Stimulated activated CD8-positive, alpha-beta memory T cell treated with anti-CD3 and anti-CD28 coated beads, Interleukin-7, amount 100 ng/mL, for 1 hour (primary cell): ENCODE measurements at places on chromosomes 2 and 18.

GRCh38 chr2:175436076-175436475 is 254.6 kb upstream of the ATP5MC3 start:
- DNase-seq = no peak

GRCh38 chr18:11672846-11673454 is 16.1 kb upstream of the GNAL start:
- DNase-seq = no peak

DNA sequence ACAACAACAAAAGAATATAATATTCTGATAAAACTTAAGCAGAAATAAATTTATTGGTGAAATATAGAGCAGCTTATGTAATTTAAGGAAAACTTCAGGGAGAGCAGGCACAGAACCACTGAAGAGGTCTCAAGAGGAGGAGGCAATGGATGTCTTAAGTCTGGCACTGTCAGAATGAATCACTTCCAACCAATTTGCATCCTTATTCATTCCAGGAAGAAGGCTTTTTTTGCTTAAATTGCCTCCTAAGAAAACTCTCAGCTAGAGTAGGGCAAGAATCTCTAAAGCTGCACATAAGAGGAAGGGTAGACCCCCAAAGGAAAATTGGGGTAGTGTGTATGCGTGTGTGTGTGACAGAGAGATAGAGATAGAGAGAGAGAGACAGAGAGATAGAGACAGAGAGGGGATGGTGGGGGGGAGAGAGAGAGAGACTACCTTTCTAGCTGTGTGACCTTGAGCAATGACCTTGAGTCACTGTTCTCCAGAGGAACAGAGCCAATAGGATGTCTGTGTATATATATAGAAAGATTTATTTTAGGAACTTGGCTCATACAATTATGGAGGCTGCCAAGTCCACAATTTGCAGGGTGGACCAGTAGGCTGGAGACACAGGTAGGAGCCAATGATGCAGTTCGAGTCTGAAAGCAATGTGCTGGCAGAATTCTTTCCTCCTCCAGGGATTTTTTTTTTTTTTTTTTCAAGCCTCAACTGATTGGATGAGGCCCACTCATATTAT is 96.4 kb upstream of the LINC00305 start:
- no peak for DNase-seq

DNA sequence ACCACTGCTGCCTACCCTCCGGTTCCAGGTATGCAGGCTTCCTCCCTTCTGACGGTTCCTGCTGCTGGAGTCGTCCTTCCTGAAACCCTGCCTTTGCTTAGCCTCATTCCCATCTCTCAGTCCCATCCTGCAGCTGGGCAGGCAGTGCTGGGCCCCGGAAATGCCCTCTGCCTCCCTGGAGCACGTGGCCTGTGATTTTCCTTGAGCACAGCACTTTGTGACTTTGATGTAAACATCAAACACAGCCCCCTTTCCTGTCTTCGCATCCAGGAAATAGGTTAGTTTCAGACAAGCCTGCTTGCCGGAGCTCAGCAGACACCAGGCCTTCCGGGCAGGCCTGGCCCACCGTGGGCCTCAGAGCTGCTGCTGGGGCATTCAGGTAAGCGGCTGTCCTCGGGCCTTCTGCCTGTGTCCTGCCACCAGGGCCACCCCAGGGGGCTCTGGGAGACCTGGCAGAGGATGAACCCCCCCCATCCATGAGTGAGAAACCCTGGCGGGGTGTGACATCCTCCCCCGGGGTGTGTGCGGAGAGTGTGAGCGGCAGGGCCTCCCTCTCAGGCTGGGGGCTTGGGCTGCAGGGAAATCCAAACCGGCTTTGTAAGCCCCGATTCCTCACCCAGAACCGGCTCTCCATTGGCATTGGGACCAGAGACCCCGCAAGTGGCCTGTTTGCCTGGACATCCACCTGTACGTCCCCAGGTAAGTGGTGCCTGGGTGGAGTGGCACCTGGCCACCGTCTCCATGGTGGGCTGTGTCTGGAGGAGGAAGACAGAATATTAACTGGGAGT is at the start of gene ZAP70:
Gene ZAP70, plus strand, starts transcription at position 281 of the 788 bp plus-strand sequence. CDS start 10,461 bp downstream, outside the sequence.
- peak; percentile 41 for DNase-seq

GRCh38 chr2:159229476-159230144 is 56.9 kb downstream of the WDSUB1 start:
- DNase-seq = no peak

- DNase-seq = no peak
Observed at GRCh38 chr2:236575510-236575909, 5.9 kb downstream of the ACKR3 start.

DNA sequence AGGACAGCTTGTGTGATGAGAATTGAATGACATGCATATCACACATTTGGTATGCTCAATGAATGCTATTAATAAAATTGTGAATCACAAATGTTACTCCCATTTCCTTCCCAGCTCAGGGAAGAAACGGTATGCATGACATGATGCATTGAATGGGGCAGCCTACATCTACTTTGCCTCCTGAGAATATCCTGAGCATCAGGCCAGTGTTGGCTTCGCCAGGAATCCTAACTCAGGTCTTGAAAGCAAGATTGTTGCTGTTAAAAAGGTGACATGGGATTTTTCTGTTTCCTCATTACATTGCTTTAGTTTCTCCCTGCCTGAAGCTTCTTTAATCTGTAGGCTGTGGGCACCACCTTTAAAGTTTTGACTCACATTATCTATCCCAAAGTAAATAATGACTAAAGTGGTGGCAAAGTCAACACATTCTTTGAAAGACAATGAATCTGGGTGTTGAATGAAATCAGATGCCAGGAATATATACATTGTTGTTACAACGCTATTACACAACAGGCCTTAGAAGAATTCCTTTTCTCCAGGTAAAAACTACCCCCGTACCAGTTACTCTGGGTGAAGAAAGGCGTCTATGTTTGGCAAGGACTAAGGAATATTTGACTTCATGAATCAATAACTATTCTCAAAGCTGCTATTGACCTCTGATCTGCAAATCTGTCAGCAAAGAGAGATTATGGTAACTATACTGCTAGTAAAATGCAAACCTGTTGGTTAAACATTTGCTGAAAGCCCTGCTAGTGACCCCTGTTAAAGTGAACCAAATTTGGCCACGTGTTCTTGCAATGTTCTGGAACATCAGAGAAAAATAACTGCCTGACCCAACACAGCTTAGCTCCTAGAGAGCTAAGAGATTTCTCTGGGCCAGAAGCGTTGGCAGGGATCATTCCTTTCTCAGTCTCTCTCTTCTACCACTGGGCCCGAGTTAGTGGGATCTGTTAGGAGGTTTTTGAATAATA is 30.5 kb upstream of the NEDD4L start:
- no peak for DNase-seq

- DNase-seq = no peak
Observed at GRCh38 chr2:165864296-165864695, 70.2 kb upstream of the GALNT3 start.

DNA sequence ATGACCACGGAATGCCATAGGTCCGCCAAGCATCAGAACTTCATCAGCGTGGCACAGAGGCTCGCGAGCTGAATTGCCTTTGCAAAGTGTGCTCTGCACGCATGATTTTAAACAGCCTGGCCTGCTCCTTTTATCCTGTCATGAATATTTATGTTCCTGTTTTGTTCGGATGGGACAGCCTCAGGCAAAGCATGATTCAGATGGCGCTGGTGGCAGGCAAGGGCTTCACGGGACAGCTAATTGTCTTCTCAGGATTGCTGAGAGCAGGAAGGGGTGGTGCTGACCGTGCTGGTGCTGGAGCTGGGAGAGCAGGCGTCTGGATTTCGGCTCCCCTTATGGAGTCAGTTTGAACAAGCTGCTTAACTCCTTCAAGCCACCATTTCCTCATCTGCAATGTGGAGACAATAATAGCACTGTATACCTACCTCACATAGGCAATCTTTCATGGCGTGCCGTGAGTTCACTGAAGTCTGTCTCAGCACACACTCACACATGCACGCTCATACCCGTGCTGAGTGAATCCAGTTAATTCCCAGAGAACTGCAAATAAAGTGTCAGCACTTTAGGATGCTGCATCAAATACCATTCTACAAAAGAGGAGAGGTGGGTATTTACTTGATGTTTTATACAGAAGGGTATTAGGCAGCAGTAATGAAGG is 79.7 kb upstream of the APCDD1 start:
- DNase-seq = no peak

DNA sequence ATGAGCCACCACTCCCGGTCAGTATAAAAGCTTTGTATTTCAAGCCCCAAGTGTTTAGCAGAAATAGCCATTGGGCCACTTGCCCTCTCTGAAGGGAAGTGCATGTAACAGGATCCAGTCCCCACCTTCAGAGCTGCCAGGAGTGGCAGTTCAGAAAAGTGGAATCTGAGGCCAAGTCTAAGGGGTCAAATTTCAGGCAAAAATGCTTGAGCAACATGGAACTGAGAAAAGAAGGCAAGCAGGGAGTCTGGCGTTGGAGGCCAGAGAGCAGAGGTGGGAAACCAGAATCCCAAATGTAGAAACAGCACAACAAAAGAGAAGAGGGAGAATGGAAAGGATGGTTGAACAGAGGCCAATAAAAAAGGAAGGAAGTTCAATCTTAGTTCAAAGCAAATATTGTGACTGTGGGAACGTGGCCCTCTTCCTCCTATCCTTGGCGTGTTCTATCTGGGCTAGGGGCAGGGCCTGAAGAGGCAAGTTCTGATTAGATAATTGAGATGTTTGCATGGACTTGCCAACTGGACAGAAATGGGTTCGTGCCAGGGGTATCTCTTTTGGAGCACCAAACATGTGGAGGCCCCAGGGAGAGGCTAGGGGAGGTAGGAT is 102.2 kb downstream of the AP1S3 start:
- no peak for DNase-seq

GRCh38 chr2:40440835-40441234 is 11.1 kb downstream of the SLC8A1 start:
- DNase-seq = no peak

- DNase-seq = no peak
Observed at GRCh38 chr2:36613801-36614200, 15.8 kb upstream of the FEZ2 start.

- DNase-seq = no peak
Observed at GRCh38 chr2:3557639-3558204, 411 bp downstream of the RNASEH1 start.

DNA sequence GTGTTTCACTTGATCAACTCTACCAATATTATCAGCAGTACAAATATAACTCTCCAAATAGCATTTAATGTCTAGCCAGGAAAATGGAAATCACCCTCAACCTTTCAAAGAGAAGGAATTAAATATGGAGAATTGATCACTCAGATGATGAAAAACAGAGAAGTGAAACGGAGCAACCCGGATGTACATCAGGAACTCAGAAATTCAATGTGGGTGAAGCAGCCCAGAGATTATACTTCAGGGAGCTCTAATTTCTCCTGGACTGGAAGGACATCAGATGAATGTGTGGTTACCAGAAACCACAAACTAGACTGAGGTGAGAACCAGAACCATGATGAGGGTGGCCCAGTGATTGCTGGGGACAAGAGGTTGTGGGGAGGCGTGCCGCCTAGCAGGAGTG is 35.5 kb upstream of the COBLL1 start:
- DNase-seq = no peak

DNA sequence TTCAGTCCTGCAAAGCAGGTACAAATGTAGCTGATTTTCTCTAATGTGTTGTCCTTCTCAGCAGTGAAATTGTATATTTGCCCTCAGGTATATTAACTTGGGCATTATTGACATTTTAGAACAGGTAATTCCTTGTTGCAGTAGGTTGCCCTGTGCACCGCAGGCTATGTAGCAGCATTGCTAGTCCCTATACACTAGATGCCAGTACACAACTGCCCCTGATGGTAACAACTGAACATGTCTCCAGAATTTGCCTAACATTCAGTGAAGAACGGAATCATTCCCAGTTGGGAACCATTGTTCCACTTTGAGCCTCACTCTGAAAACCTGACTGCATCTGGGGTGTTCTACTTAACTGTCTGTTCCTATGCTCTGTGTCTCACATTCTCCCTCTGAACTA is 23.1 kb upstream of the TFPI start:
- DNase-seq = no peak

DNA sequence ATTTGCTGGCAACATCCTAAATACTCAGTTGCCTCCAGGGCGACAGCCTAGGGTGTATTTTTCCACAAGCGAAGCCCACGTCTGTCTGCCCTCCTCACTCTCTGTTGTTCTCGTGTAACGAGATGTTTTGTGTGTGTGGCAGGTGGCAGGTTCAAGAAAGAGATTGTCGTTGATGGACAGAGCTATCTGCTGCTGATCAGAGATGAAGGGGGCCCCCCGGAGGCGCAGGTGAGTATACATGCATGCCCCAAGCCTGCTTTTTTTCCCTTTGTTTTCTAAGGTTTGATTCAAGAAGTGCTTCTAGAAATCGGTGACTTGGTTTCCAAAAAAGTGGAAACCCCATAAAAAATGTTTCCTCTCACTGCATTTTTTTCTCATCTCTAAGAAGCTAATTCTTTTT is 247.0 kb downstream of the AGAP1 start:
- DNase-seq = no peak

GRCh38 chr18:55163550-55163949 is 204.3 kb upstream of the CCDC68 start:
- no peak for DNase-seq

- DNase-seq = no peak
Observed at GRCh38 chr18:55268628-55269275, 309.5 kb upstream of the CCDC68 start.

DNA sequence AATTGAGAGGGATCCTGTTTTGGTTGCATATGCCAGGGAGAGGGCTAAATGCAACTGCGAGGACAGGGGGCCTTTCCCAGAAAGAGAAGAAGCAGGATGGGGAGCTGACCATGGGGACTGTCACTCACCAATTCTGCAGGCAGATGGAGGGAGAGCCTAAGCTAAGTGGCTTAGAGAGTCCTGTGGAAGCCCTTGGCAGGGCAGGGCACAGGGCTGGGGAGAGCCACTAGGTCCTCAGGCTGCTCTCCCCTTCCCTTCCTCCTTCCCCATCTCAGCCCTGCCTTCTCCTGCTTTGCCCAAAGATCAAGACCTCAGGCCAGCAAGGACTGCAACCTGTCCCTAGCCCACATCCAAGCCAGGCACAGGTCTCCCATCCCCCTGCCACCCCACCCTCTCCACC is 24.4 kb upstream of the CATIP start:
- no peak for DNase-seq

GRCh38 chr2:171018522-171018921 is 89.5 kb downstream of the GORASP2 start:
- no peak for DNase-seq

DNA sequence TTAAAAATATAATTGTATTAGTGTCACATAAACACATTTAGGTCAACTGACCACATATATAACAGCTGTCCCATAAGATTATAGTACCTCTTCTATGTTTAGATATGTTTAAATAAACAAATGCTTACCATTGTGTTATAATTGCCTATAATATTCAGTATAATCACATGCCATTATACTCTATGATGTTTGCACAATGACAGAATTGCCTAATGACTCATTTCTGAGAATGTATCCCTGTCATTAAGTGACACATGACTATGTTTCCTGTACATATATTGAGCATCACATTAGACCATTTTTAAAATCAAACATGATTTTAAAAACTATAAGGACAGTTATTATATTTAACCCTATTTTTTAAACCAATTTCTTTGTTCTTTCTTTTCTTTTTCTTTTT is 89.8 kb downstream of the HS6ST1 start:
- no peak for DNase-seq

GRCh38 chr2:43100883-43101662 is 125.3 kb downstream of the ZFP36L2 start:
- no peak for DNase-seq
